Smooth muscle cell of the brain vasculature (primary cell): ENCODE measurements at places on chromosomes 5 and 9.
A peak's percentile ranks its signal among the peaks of the same experiment; 100 is the strongest.

DNA sequence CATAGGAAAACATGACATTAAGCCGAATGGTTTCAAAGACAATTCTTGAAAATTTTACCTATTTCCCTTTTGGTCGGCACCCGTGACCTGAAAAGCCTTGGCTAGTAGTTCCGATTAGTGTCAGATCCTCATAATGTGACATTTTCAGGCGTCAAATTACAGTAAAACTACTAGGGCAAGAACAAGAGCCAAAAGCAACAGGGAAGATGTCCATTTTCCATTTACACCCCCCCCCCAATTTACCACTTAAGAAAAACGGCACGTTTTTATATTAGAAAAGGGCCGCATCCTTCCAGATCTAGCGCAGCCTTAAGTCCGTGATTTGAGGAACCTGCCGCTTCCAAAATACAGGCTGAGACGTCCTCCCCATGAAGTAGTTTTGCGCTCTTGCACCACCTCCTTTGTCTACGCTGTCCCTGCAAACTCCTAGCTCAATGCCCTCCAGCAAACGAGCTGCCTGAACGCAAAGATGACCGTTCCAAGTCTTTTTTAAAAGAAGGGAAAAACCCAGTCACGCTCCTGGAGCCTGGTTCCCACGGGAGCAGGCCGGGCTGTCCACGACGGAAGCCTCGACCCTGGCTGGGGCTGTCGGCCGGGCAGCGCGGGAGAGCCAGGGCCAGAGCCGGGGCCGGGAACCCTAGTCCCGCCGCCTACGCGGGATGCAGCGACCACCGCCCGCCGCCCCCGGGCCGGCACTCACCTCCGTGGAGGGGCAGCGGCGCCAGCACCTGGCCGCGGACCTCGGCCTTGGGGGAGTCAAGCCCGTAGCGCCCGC, 616 bp downstream of the RNF130 start:
- DNase-seq: no peak

GRCh38 chr5:161077496-161077895, 225.5 kb upstream of the ATP10B start:
- DNase-seq: no peak

GRCh38 chr5:51908215-51908614, 525.0 kb downstream of the ISL1 start:
- DNase-seq: no peak

GRCh38 chr5:58156973-58157701, 302.7 kb downstream of the PLK2 start:
- DNase-seq: no peak

- no peak for DNase-seq
Measured at GRCh38 chr5:42591015-42591414, 165.6 kb upstream of the CCDC152 start.

- DNase-seq: no peak
Measured at GRCh38 chr5:39080597-39081204, 6.5 kb upstream of the RICTOR start.

- DNase-seq: no peak
Measured at GRCh38 chr9:88052321-88052965, 78.1 kb upstream of the CDK20 start.

- no peak for DNase-seq
Measured at GRCh38 chr9:123002754-123003153, 30.7 kb upstream of the GPR21 start.

DNA sequence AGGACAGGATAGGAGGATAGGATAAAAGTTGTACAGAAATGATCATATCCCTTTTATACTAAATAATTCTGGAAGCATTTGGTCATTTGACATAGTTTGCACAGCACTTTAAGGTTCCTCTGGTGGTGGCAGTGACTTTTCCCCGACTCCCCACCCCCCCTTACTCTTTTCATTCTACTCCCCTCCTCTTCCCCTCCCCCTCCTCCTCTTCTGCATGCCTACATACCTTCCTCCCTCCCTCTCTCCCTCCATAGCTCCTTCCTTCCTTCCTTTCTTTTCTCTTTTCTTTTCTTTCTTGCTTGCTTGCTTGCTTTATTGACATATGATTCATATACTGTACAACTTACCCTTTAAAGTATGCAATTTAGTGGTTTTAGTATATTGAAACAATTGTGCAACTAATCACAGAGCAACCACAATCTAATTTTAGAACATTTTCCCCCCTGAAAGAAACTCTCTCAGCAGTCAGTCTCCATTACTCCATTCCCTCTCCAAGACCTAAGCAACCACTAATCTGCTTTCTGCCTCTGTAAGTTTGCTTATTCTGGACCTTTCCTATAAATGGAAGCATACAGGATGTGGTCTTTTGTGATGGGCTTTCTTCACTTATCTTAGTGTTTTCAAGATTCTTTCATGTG, 159.0 kb downstream of the HACD4 start:
- no peak for DNase-seq

DNA sequence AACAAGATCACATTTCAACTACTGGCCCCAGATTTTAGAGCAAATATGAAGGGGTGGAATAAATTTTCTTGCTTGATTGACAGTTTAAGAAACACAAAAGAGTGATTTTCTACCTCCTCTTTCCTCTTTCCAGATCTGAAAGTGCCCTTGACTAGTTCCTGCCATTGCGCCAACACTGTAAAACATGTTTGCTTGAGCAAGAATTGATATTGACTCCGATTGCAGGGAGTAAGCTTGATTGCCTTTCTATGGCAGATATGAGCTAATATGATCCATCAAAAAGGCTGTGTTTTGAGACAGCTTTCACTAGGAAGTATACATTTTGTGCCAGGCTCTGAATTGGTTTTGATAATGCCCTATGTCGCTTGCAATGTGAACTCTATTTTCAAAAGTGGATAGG, 508.8 kb downstream of the SEMA5A start:
- DNase-seq: no peak

GRCh38 chr5:160470437-160471361, 49.0 kb downstream of the PTTG1 start:
- no peak for DNase-seq

GRCh38 chr9:25716220-25716872, 38.1 kb upstream of the TUSC1 start:
- peak; percentile 1 for DNase-seq

DNA sequence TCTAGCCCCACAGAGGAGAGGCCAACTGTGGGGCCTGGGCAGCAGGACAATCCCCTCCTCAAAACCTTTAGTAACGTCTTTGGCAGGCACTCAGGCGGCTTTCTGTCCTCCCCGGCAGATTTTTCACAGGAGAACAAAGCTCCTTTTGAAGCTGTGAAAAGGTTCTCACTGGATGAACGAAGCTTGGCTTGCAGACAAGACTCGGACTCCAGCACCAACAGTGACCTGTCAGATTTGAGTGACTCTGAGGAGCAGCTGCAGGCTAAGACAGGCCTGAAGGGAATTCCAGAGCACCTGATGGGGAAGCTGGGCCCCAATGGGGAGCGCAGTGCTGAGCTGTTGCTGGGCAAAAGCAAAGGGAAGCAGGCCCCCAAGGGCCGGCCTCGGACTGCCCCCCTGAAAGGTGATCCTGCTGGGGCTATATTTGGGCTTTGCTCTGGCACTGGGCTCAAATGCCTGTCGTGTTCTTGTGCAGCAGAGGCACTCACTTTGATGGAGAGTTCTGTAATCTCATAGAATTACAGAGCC, 39.4 kb downstream of the KDM3B start:
- DNase-seq: no peak

GRCh38 chr5:39714036-39714698, 289.4 kb upstream of the DAB2 start:
- DNase-seq: peak; percentile 71

- no peak for DNase-seq
Measured at GRCh38 chr5:138096997-138097828, 13.4 kb downstream of the WNT8A start.

- no peak for DNase-seq
Measured at GRCh38 chr9:91481972-91482371, 58.3 kb upstream of the NFIL3 start.

- no peak for DNase-seq
Measured at GRCh38 chr9:110266795-110267194, 10.5 kb upstream of the TXN start.
